ENCODE measurements at places on chromosomes 4 and X.

GRCh38 chrX:21674430-21675186 lies 16.5 kb upstream of the KLHL34 start:
- DNase-seq, result no peak

- no peak for DNase-seq
These were observed 44.6 kb upstream of the MBNL3 start for GRCh38 chrX:132533409-132533808.

DNA sequence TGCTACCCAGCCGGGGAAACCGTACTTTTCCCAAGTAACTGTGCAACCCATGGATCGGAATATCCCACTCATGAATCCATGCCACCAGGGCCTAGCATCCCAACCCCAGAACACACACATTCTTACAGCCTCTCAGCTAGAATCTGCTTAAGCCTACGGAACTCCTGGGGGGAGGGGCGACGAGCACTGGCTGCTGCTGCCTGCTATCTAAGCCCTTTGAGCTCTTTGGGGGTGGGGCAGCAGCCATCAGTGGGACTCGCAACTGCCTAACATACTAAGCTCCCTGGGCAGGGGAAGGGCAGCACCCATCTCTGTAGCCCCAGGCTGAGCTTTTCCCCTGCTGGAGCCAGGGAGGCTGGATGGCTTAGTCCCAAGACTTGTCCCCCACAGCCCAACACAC lies 28.6 kb downstream of the NUDT10 start:
- DNase-seq, result no peak

DNA sequence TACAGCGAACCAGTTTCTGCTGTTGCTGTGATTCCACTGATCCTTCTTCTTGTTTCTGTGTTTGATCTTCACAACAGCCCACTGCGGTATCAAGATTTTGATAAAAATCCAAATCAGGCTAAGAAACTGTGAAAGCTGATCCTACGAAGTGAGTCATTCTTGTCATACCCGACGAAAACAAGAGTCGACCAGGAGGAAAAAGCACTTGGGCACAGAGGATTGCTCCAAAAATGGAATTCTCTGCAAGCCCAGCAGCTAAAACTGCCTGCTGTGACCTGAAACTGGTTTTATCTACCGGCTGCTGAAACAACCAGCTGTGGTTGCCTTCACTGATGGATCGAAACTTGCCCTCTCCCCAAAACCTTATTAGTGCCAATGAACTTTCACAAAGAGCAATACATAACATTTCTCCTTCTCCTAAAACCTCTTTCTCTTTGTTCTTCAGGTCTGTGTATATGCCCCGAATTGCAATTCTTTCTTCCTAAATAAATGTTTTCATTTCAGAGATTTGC lies 607.0 kb upstream of the PRKX start:
- no peak for DNase-seq

DNA sequence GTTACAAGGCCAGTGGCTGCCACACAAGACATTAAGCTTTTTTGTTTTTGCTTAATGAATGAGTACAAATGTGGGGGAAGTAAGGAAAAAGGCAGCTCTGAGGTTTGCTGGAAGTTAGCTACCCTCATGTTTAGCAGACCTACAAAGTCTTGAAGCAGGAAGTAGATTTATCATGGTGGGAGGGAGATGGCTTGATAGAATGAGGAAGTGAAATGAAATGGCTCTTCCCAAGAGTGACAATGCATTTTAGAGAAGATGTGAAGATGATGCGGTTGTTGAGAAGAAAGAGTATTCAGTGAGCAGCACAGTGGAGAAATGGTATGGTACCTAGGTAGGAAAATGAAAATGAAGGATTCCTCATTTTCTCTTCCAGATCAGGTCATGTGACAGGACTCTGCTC lies 108.0 kb downstream of the SLIT2 start:
- DNase-seq, result no peak

DNA sequence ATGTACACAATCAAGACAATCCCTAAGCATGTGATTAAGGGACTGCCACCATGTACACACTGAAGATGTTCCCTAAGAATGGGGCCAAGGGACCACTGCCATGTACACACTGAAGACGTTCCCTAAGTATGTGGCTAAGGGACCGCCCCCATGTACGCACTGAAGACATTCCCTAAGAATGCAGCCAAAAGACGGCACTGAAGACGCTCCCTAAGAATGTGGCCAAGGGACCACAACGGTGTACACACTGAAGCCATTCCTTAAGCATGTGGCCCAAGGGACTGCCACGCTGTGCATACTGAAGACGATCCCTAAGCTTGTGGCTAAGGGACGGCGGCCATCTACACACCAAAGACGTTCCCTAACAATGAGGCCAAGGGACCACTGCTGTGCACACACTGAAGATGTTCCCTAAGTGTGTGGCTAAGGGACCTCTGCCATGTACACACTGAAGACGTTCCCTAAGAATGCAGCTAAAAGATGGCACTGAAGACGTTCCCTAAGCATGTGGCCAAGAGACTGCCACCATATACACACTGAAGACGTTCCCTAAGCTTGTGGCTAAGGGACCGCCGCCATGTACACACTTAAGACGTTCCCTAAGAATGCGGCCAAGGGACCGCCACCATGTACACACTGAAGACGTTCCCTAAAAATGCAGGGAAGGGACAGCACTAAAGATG lies 26.4 kb downstream of the DHRSX start:
- no peak for DNase-seq

GRCh38 chr4:137370206-137370633 lies 162.1 kb downstream of the PCDH18 start:
- DNase-seq, result no peak

GRCh38 chrX:16103625-16104024 lies 19.7 kb upstream of the GRPR start:
- no peak for DNase-seq

GRCh38 chrX:69179380-69179911 lies 14.2 kb upstream of the PJA1 start:
- DNase-seq, result no peak

GRCh38 chrX:134235236-134235635 lies 1.7 kb upstream of the CCDC160 start:
- no peak for DNase-seq

DNA sequence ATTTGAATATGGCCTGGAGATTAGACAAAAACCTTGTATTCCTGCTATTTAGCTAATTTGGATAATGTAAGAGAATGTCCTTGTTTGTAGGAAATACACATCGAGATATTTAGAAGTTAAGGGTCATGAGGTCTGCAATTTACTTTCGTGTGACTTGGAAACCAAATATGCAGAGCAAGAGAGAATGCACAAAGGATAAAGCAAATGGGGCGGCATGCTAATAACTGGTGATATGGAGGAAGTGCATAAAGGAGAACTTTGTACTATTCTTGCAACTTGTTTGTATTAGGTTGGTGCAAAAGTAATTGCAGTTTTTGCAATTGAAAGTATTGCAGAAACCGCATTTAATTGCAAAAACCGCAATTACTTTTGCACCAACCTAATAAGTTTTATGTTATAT lies 7.2 kb upstream of the CXCR3 start:
- DNase-seq, result no peak

DNA sequence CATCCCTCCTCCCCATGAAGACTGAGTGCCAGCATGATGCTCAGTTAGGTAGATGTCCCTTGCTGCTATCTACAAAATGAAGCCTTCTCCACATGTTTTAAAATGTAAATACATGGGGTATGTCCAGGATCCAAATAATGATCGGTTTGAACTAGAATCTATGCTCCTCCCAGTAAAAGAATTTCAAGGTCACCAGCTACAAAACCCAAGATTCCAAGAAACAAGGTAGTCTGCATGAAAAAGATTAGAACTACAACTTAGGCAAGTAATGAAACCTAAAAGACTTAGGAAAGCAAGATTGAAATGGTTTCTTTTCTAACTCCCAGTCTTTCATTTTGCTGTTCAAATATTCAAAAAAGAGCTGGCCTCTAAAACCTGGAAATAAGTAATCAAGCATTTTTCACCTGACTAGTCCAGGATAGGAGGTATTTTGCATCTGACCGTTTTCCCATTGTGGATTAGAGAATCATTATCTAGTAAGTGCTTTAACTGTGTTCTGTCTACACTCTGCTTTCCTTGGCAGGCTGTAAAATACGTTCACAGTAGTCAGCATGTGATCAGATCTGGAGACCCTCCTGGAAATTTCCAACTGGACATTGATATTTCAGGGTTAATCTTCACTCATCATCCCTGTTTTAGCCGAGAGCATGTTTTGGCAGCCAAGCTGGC lies 57.4 kb downstream of the CC2D2A start:
- no peak for DNase-seq

DNA sequence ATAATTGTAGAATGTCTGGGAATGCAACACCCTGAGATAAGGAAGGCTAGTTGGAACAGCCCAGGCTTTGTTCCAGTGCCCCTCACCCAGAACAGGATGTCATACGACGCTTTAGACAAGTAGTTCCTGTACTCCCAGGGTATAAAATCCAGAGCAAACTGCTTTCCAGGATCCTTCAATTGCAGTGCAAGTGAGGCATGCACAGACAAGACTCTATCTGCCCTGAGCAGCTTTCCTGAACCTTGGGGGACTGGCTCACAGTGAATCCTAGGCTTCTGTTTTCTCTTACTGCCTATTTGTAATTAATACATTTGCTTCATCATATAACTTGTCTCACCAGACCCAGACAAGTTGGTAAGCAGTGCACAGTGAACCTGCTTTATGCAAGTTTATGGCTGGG lies 48.4 kb upstream of the IL9R start:
- DNase-seq, result no peak

DNA sequence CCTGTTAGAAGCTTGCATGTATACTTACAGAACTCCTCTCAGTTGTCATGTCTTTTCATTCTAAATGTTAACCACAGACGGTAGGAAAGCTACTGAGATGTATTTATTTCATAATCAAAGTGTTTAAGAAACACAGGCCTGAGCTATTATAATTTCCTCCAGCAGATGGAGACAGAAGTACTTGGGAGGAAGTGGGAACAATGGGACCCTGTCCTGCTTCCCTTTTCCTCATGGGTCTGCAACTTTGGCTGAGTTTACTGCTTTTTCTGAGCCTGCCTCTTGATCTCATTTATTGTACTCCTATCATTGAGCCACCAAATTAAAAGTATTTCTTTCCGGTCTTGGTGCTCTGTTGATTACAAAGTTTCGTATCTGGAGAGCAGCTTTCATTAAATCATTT lies 67.7 kb upstream of the SPANXN2 start:
- DNase-seq, result peak; percentile 3

DNA sequence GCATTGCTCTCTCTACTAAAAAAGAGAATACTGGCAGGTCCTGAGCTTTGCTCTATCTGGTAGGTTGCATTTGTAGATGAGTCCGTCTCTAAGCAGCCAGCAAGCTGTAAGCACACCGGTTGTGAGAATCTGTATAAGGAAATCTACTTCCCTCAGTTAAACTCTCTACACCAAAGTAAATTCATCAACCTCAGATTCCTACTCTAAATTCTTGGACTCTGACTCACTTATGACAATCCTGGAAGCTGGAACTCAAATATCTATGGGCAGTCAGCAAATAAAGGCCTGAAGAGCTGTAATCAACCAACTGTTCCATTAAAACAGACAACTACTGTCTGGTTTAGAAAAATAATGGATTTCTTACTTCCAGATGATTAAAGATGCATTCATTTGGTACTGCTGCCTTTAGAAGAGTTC lies 37.9 kb downstream of the FAT1 start:
- DNase-seq, result no peak

DNA sequence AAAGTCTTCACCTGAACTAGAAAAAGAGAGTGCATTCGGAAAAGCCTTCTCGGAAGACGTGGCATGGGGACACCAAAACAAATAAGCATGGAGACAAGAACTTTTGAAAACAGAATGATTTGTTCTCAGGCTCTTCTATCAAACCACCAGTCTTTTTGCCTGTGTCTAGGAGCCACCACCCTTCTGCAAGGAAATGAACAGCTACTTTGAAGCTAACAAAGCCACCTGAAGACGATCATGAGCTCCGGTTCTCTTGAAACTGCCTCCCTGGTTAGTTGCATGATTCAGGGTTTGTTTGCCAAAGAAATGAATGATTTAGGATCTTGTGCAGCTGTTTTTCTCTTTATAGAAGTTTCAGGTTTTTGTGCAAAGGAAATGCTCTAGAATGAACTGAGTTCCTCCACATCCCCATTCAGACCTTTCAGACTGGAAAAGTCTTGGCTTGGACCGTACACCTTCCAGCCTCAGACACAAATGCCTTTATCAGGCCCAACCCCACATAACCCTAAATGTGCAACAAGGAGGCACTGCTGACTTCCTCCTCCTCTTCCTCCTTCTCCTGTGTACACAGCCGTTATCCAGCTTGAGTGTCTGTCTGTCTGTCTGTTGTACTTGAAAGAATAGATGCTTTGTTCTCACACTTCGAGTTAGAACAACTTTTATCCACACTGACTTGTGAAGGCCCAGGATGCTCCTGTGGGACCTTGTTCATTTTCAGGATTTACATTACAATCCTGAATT lies 334.8 kb upstream of the KLF3 start:
- no peak for DNase-seq

- no peak for DNase-seq
These were observed 312.9 kb downstream of the NAF1 start for GRCh38 chr4:162853788-162854187.

GRCh38 chrX:12681047-12681446 lies 110.2 kb upstream of the PRPS2 start:
- no peak for DNase-seq

- DNase-seq, result no peak
These were observed 1.5 kb downstream of the GPR101 start for GRCh38 chrX:137032341-137032694.

- no peak for DNase-seq
These were observed 466.8 kb upstream of the FAM241A start for GRCh38 chr4:111678479-111678878.

DNA sequence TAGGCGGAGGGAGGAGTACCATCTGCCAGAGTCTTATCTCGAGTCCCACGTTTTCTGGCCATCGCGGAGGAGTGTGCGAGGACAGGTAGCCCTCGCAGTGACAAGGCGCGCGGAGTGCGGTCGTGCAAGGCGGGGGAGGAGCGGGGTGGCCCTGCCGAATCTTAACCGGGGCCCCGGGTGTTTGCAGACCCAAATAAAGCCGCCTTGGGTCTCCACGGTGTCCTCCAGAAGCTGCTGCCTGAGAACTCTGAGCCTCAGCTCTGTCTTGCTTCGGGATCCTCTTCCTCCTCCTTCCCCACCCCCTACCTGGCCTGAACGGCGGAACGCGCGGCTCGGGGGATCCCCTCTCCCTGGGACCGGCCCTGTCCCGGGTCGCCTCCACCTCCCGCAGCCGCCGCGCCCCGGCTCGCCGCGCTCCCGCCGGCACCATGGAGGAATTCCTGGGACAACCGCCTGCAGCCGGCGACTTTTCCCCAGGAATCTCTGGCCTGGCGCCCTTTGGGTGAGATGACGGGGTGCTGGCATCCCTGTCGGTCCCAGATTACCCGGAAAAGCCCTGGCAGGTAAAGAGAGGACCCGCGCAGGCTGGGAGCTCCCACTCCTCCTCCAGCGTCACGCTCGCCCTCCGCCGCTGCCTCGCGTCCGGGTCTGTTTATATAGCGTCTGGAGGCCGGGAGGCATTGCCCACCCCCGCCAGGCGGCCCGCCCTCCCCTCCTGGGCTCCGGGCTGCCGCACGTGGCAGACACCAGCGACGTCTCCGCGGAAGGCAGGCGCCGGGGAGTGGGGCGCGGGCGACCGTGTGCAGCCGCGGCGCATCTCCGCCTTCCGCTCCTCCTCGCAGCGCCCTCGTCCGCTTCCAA lies at the start of gene GALNTL6:
GALNTL6 (plus strand) TSS at position 740 of the 861 bp plus-strand sequence.
- DNase-seq, result no peak

GRCh38 chrX:13162772-13163410 lies 118.5 kb upstream of the FAM9C start:
- no peak for DNase-seq

- DNase-seq, result no peak
These were observed 134.1 kb upstream of the GUCY1A1 start for GRCh38 chr4:155532373-155533085.

GRCh38 chrX:73446831-73447230 lies at the start of gene CDX4:
Gene CDX4 (plus strand): TSS chrX:73447053. CDS start chrX:73447254, 201 bp downstream.
- DNase-seq, result no peak

Measured in activated CD4-positive, alpha-beta T cell treated with anti-CD3 and anti-CD28 coated beads, Interleukin-10, Interleukin-2, amounts not matched to agents 100 ng/mL and 50 ng/mL, durations not matched to agents 16 hours and 8 hours (primary cell).